ENCODE measurements at places on chromosomes 6 and 20. TPM values are rescaled to one million over a fixed set of nuclear protein-coding genes. Genes with fewer than 3 reads are reported as not detected.

DNA sequence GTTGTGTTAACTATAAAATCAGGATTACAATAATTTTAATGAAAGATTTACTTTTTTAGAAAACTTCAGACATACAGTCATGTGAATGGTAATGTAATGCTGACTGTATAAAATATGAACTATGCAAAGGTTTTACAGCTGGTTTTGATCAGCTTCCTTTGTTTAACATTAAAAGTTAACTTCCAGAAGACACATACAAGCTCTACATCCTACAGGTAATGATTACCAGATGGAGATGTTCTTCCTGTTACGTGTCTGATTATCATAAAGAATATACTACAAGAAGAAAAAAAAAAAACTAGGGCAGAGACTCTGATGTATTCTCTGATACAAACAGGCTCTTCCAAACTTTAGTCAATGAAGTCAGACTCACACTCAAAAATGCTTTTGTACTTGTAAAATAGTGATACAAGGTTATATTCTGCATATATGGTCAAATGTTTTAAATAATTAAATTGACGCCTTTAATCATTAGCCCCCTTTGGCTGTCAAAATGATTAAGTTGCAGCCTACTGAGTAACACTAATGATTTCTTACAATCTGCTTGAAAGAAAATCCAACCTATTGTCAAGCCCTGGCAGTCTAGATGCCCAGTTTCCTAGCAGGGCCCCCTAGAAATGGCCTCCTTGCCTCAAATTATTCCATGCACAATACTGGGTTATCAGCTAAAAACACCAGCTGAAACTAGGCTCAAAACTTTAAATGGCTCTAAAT is 251.8 kb upstream of the RUNX2 start:
- DNase-seq: no peak

DNA sequence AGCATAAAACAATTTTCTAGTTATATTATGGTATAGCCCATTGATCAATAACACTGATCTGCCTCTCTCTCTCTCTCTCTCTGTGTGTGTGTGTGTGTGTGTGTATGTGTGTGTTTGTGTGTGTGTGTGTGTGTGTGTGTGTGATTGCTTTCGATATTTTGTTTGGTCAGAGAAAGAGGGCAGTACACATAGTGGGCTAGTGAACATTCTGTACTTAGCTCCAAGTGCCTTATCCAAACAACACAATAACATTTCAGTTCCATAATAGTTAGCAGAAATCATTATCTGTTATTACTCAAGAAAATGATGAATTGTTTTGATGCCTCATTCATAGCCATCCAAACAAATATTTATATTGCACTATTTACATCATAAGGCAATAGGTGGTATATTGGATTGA is 979.1 kb upstream of the CITED2 start:
- DNase-seq: no peak

DNA sequence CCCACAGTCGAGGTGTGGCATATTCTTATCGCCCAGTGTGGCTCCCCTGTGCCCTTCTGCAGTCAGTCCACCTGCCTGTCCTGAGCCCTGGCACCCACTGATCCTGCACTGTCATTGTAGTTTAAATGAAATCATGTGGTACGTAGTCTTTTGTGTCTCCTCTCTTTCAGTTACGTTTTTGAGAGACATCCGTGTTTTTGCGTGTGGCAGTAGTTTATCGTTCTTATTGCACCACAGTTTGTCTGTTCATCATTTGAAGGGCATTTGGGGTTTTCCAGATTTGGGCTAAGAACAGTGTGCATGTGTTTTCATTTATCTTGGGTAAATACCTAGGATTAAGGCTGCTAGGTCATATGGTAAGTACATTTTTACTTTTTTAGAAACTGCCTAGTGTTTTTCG is 49.3 kb downstream of the SPATA2 start:
- DNase-seq: no peak

GRCh38 chr20:45792317-45793118 is 764 bp downstream of the DNTTIP1 start:
- no peak for DNase-seq

DNA sequence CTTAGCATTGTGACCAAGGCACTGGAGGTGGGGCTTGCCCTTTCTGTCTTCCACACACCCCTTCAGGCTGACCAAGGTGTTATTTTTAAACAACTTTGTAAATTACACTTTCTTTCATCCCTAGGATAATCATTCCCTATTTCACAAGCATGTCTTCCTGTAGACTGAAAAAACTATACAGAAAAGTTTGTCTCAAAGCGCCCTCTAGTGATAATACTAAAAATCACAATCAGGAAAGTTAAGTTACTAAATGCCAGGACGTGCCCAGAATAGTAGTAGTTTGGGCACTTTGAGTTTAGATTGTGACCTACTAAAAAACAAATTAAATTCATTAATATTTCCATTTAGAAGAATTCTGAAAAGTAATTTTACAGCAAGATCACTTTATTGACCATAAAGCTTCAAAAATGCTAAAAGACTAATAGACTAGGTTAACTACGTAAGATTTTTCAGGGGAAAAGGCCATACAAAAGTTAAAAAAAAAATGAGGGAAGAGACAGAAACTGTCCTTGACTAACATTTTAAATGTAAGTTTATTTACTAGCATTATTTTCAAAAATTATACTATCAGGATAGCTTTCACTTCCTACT is 123.3 kb upstream of the DUSP22 start:
- DNase-seq: no peak

- no peak for DNase-seq
Measured at GRCh38 chr20:19934792-19935491, 82.2 kb upstream of the NAA20 start.

COL9A3 gene
- polyA plus RNA-seq: 23.2 TPM

- DNase-seq: no peak
Measured at GRCh38 chr20:5776077-5776476, 25.9 kb downstream of the SHLD1 start.

GRCh38 chr6:22627644-22628043 is 58.3 kb downstream of the HDGFL1 start:
- no peak for DNase-seq

DNA sequence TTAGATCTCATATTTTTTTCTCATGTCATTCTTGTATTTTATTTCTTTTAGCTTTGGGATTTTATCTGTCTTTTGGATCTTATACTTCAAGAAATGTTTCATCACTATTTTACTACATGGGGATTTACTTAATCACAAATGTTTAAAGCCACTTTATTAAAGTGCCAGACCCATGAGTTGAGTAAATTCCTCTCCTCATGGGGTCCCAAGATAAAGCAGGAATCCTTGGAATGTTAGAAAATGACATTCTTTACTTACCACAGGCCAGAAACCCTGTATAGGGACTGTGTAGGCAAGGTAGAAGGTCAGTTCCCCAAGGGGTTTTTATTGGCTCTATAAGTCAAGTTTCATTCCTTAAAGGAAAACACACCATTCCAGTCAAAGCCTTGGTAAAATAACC is 28.4 kb upstream of the OR2J2 start:
- no peak for DNase-seq

DNA sequence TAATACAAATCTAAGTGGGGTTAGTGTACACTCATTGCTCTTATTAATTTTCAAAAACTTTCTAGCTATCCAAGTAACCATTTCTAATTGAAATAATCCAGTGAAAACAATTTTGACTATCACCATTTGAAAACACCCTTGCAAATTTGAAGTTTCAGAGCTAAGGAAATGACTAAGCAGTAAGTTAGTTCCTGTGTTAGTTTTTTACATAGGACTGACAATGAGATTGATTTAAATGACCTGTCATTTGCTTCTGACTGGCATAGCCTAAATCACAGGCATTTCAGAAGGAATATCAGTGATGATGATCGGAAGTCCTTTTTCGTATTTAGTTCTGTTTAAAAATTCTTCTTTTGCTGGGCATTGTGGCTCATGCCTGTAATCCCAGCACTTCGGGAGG is 27.0 kb downstream of the STK4 start:
- DNase-seq: no peak

- DNase-seq: no peak
Measured at GRCh38 chr6:21808045-21808470, 214.5 kb downstream of the SOX4 start.

DNA sequence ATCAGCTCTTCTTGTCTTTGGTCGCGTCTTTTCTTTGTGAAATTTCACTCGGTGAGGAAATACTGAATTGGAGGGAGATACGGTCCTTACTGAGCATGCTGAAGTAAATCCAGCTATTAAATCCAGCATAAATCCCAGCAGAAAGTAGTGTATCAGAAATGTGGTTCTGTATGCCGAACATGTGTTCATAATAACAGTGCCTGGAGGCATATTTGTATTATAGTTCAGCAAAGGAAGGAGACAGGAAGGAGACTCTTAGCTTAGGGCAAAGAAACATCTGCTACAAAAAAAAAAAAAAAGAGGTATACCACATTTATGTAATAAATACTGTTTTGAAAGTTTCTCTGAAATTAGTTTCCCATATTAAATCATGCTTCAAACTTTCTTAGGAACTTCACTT is 211.8 kb downstream of the PLCB4 start:
- no peak for DNase-seq

DNA sequence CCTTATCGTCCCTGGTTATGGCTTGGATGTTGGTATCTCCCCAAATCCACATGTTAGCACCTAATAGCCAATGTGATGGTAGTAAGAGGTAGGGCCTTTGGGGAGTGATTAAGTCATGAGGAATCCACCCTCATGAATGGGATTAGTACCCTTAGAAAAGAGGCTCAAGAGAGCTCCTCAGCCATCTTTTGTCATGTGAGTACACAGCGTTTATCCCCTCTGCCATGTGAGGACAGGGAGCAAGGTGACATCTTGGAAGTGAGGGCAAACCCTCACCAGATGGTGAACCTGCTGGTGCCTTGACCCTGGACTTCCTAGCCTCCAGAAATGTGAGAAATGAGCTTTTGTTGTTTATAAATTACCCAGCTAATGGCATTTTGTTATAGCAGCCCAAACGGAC is 16.1 kb upstream of the SIRPB2 start:
- DNase-seq: no peak

- DNase-seq: no peak
Measured at GRCh38 chr20:47248448-47248966, 108.0 kb downstream of the ZMYND8 start.

MLN gene
- polyA plus RNA-seq: 1.4 TPM

DNA sequence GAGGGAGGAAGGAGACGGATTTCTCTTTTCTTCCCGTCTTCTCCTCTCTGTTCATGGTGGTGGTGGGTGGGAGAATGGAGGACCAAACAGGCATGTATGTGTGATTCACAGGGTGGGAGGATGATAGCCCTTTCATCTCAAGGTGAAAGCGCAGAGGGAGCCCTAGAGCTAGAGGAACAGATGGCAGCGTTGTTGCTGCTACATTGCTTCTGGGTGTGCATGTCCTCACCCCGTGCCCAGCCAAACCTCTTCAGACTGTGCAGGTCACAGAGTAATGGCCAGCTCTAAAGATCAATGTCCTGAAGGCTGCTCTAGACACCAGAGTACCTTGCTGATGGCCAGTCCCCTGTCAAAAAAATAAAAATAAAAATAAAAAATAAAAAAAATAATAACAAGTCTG is 301.8 kb downstream of the TBC1D7 start:
- DNase-seq: no peak

DNA sequence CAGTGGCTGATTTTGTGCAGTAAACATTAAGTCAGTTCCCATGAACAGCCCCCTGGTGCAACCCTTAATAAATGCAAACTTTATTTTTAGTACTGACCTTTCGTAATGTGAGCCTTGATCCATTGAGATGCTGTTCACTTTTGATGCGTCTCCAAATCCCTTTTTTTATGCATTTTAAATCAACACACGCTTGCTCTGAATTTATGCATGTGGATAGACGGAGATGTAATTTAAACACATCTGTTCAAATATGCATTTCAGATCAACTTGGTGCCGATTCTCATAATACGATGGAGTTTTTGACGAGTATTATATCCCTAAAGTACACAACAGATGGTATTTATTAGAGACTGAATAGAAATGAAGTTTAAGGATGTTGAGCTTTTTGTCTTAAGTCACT is 505.7 kb downstream of the CDKAL1 start:
- DNase-seq: no peak

NOX3 gene
- 1.4 TPM for polyA plus RNA-seq

DNA sequence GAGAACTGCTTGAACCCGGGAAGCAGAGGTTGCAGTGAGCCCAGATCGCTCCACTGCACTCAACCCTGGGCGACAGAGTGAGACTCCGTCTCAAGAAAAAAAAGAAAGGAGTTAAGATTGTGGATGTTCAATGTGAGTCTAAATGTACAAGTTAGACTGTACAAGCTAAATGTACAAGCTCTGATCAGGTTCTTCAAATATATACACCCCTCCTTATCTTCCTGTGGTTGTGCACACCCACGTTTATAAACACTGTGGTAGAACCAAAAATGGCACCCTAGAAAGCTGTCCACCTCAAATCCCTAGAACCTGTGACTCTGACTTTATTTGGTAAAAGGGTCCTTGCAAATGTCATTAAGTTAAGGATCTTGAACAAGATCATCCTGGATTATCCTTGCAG is 11.2 kb upstream of the RANBP9 start:
- no peak for DNase-seq

RUNX2 gene
- polyA plus RNA-seq: 2.8 TPM

GRCh38 chr6:169189182-169189581 is 64.5 kb downstream of the THBS2 start:
- DNase-seq: no peak
